ENCODE measurements at places on chromosomes 5 and 9. TPM values are rescaled to one million over a fixed set of nuclear protein-coding genes. Genes with fewer than 3 reads are reported as not detected.

SHOC1 gene
- total RNA-seq = not detected

CDO1 gene
- total RNA-seq = 3.2 TPM

C1QTNF2 gene
- 0.39 TPM for total RNA-seq

PTAR1 gene
- total RNA-seq = 60.9 TPM

DNA sequence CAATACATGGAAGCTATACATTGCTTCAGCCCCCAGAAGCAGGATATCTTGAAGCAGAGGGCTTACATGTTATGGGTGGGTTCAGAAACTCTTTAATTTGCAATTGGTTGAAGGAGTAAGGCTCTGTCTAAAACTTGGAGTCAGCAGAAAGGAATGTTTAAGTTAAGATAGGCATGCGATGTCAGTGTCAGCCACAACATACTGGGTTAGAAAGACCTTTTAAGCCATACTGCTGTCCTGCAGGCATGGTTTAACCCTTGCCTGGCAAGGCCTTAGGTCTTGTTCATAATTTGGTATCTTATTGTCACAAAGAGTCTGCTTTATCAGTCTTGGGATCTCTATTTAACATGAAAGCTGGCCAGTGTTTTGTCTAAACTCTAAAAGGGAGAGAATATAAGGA is 1619.6 kb upstream of the WWC1 start:
- DNase-seq = no peak

DNA sequence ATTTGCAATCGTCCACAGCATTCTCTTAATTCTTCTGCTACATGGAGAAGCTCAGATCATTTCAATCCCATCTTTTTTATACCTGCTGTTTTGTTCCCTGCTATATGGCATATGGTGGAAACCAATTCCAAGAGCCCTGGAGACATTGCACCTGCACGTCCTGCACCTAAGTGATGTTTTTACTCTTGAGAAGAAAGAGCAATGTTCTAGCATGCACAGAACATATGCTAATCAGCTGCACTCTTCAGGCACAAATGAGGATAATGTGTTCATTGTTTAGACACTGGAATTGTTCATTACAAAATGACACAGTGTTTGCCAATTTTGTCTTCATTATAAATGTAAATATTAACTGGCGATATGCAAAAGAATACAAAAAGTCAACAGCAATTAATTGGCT is 935.8 kb downstream of the TLE4 start:
- no peak for DNase-seq

- DNase-seq = peak; percentile 99
These were observed 19.2 kb downstream of the GSN start for GRCh38 chr9:121286973-121287741.

GRCh38 chr5:56457887-56458812 is 225.0 kb upstream of the ANKRD55 start:
- no peak for DNase-seq

DNA sequence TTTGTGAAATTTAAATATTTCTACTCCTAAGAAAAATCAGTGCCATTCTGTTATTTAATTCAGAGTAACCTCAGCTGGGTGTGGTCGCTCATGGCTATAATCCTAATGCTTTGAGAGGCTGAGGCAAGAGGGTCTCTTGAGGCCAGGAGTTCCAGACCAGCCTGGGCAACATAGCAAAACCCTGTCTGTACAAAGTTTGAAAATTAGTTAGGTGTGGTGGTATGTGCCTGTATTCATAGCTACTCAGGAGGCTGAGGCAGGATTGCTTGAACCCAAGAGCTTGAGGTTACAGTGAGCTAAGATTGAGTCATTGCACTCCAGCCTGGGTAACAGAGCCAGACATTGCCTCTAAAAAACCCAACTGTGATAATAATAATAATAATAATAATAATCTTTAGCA is 44.8 kb upstream of the CNTLN start:
- DNase-seq = no peak

GRCh38 chr5:166788050-166788449 is 1503.4 kb upstream of the WWC1 start:
- DNase-seq = no peak

GRCh38 chr5:123474228-123474627 is 37.7 kb upstream of the CSNK1G3 start:
- peak; percentile 39 for DNase-seq

All from A673 (cell line).